ENCODE measurements at places on chromosomes 2 and 18.

GRCh38 chr18:67788310-67789164, 272.0 kb upstream of the DSEL start:
- DNase-seq = peak; percentile 47

- DNase-seq = no peak
Measured at GRCh38 chr2:164739966-164740365, 101.7 kb downstream of the COBLL1 start.

DNA sequence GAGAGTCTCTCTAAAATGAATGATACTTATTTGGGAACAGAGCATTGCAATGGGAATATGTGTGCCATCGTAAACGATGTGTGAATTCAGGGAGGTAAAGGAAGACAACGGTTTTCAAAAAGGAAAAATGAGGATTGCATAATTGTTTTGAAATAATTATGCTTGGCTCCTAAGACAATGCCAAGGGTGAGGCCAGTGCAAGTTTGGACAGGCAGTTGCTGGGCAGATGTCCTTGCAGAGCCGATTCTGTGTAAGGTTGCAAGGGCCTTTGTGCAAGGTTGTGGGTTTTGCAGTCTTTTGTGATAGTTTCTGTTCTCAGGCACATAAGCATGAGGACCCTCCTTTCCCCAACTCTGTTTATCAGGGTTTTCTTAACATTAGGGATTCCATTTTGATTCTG, 70.0 kb upstream of the ZNF236 start:
- DNase-seq = no peak

GRCh38 chr18:8031496-8031895, 464.4 kb downstream of the PTPRM start:
- no peak for DNase-seq

- DNase-seq = no peak
Measured at GRCh38 chr2:98498703-98499440, 54.2 kb downstream of the INPP4A start.

GRCh38 chr18:75752740-75753263, 325.3 kb upstream of the SMIM21 start:
- DNase-seq = no peak

DNA sequence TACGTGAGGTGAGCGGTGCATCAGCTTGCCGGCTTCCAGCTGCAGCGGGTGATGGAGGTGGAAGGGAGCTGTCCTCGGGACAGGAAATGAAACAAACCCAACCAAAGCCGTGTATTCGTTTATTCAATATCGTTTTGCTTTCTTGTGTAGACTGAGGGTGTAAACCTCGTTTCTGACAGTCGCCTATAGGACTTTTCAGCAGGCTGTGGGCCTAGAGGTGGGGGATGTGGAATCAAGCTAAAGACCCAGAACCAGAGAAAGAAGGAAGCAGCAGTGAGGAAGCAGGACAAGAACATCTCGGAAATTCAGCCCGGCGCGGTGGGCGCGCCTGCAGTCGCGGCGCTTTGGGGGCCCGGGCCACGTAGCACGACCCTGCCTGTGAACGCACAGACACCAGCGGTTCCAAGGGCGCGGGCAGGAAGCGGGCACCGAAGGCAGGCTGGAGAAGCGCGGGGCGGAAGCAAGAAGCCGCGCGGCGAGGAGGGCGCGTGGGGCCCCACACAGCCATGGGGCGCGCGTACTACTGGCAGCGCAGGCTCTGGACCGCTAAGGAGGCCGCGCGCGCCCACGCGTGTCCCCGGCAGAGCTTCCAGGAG, 755 bp upstream of the ATP9B start:
- DNase-seq = no peak

DNA sequence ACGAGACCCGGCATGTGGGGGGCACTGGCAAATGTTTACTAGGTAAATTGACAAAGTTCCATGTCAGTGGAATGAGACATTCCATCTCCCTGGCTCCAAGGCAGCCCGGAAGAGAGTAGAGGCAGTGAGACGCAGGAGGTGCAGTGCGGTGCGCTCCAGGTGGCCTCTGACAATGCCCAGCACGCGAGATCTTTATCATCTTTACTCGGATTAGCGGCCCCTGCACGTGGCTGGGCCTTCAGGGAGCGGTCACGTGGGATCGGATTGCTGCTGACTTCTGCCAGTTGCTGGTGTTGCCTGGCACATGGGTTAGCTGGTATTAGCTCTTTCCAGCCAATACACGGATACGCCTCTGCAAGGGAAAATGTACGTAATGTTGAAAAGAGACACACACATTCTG, 151.2 kb upstream of the ALKAL2 start:
- no peak for DNase-seq

- no peak for DNase-seq
Measured at GRCh38 chr2:120906914-120907313, 171.2 kb downstream of the GLI2 start.

DNA sequence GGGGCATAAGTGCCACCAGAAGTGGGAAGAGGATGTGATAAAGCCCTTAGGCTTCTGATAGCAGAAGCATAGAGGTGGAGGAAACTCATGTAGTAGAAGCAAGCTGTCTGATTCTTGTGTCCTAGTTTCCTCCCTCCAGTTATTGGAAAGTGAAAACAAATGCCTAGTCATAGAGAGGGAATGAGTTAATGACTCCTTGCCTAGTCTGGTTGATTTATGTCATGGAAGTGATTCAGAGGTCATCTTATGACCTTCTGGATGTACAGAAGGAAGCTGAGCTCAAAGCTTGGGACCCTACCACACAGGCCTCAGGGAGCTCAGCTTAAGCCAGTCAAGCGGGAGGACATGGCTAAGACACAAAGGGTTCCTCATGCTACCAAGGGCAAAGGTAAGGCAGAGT, 232.2 kb downstream of the THSD7B start:
- DNase-seq = no peak

- no peak for DNase-seq
Measured at GRCh38 chr2:233816771-233817170, 37.6 kb downstream of the HJURP start.

DNA sequence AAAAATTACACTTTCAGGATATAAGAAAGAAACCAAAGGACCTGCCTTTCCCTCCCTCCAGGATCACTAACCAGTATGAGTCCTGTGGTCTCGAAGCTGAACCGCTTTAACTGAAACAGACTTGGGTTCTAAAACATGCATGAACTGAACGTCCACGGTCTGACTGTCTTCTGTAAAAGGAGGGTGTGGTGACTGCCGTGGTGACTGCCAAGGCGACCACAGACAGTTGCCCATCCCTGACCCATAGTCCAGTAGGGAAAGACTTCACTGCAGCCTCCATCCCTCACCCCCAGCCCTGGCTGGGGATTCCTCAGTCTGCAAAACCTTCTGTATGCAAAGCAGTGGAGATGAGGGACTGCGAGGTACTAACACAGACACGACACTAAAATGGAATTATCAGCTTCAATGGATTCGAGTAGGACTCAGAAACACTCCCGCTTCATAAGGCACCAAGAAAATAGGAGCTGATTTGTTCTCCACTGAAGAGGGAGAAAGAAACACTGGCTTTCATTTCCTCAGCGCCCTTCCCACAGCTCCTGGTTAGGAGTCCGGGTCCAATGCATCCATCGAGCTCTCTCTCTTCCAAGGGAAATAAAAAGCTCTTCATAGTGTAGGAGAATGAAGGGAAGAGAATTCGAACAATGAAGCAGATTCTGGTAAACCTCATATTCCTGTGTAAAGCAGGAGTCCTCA, 197.2 kb downstream of the HDAC4 start:
- no peak for DNase-seq

DNA sequence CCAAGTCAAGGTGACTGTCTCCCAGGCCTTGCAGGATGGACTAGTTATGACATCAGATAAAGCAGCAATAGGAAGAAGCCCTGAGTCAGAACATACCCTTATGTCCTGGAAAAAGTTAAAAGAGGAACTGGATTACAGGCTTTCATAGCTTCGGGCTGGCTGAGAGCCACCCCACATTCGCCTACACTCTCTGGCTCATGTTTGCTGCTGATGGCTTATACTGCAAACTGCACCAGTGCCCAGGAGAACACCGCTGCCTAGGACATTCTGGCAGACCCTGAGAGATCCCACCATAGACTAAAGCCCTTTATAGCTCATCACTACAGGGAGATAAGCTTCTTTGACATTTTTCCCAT, 20.3 kb downstream of the SLC8A1 start:
- peak; percentile 70 for DNase-seq

DNA sequence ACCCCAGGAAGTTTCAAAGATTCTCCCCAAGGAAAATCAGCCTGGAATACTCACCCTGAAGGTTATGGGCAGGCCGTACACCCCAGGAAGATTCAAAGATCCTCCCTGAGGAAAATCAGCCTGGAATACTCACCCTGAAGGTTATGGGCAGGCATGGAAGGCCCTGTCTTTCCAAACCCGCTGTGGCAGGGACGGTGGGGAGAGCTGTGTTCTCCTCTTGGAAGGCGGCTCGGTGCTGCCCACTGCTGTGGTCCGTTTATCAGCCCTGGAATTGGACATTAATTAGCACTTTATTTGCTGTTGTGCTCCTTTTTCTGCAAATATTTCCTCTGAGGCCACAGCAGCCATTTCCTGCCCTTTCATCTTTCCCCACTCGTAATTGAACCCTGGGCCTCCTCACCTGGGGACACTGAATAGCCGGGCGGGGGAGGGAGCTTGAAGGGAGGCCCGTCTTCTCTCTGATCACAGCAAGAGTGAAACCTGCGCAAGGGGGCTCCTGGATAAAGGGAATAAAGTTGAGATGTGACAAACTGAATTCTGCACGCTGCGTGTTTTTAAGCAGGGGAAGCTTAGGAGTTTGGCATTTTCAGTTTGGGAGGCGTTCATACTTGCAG, 308.7 kb upstream of the SALL3 start:
- DNase-seq = no peak

DNA sequence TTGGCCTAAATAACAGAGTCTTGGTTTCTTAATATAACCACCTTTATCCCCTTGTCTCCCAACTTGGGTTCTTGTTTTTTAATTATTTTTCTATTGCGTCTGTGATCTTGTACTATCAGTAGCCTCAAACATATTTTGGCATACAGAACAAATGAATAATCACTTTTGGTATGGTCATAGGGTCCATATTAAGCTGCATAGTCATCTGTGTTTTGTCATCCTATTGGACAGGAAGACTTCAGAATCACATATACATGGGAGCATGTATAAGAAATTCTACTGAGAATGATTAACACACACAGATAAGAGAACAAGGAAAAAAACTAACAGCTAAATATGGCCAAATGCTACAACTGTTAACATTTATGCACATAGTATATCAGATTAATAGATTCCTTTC, 126.0 kb downstream of the MEP1B start:
- DNase-seq = no peak

DNA sequence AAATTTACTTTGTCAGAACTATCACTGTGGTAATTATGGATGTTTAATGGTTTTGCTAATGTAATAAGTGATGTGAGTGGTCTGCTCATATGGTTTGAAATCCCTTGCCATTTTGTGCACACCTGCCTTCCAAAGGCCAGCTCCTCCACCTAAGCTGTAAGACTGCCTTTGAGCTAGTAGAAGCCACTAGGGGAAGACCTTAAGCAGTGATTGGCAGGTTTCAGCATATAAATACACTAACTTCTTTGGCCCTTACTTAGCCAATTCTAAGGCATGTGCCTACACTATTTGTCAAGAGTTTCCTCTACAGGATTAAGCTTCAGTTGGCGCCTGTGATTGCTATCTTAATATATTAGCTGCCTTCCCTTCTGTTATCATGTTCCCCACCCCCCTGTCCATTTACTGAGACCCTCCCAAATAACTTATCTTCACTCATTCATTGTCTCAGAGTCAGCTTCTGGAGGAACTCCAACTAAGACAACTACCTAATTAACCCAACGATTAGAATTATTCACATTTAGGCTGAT, 141.1 kb downstream of the MBD5 start:
- DNase-seq = no peak

- peak; percentile 48 for DNase-seq
Measured at GRCh38 chr2:3659447-3660432, 1.7 kb downstream of the ALLC start.

GRCh38 chr2:23585273-23586170, 200.5 kb downstream of the KLHL29 start:
- no peak for DNase-seq

GRCh38 chr2:173258701-173259100, 96.0 kb upstream of the CDCA7 start:
- DNase-seq = no peak

DNA sequence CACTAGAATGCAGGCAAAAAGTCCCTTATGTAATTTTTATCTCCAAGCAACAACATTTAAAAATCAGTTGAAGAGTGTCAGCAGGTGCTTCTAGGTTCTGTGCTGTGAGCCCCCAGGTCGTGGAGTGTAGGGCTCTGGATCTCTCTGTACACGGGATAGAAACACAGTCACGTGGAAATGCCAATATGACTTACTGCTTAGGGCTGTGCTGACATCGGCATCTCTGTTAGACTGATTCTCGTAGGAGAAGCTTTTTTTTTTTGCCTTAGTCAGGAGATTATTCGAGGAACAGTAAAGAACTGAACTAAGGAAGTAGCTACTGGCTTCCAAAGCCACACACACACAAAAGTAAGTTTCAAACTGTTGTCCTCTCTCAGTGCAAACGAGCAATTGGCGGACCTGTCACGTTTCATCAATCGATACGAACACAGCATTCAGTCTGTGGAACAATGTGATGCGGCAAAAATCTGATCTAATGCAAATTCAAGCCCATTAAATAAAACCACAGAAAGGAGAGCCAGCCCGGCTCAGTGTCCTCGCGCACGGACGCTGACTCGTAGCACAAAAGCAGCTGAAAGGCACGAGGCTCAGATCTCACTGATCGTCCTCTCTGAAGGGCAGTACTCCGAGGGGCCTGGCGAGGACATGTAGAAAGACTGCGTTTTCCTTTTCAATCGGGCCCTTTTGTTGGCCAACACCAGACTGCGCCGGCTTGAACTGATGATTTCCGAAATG, 41.5 kb downstream of the PRELID3A start:
- DNase-seq = no peak

GRCh38 chr2:63701406-63701805, 112.6 kb downstream of the MDH1 start:
- DNase-seq = no peak

DNA sequence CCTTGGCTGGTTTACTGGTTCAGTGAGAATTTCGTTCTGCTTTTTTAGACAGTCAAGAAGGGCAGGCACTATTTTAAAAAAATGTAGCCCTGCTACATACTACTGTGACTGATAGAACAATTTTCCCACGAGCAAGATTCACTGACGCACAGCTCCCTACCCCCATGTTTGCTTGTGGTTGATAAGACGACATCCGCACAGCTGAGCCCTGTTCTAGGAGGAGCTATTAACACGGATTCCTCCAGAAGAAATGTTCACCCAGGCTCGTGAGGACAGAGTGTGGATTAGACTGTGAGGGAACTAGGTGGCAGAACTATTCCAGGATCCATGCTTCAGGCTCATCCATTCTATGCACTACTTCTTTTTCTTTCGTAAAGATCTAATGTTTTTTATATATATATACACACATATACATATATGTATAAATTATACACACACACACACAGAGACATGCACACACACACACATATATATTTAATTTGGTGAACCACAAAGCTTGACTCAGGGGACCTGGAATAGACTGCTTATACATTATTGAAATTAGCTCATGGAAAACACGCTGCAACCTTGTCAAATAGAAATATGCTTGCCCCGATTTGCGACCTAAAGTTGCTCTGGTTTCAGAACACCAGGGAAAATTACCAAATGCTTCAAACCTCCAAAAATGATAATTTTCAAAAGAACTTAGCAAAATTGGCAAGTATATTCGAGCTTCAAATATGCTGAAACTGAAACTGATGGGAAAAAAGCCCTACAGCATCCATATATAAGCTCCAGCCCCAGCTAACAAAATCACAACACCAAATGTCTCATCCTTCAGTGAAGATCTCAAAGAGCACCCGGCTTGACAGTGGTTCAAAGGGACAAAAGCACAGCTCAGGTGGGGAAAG, 370.4 kb downstream of the SOCS6 start:
- DNase-seq = no peak

Data from femur (tissue), 1 donor.